Aorta (tissue), 5 donors: ENCODE measurements at places on chromosomes 16 and 17.

- no peak for DNase-seq
Observed at GRCh38 chr17:8124350-8125153, 646 bp upstream of the HES7 start.

DNA sequence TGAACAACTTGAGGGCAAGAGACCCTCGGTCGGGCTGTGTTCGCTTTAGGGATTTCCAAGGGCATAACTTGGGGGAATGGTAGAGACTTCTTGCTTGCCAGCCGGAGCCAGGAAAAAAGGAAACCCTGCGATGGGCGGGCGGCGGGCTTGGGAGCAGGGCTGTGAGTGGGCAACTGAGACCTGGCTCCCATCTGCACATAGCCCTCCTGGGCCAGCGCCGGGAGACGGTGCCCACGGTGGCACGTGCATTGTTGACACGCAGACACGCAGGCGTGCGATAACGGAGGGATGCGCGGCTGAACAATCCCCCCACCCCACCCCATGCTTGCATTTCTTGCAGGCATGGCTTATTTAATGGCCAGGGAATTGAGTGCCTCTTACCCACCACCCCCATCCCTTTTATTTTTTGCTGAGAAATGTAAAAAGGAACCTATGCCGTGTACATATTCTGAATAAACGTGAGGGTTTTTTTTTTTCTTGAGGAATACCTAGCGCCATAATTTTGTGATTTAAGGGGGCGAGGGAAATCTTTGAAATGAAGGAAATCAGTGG, 17.1 kb upstream of the ZFHX3 start:
- DNase-seq: peak; percentile 83

- no peak for DNase-seq
Observed at GRCh38 chr17:64686705-64687104, 24.6 kb upstream of the SMURF2 start.

GRCh38 chr16:12395268-12395667, 408.4 kb downstream of the CPPED1 start:
- DNase-seq: no peak

DNA sequence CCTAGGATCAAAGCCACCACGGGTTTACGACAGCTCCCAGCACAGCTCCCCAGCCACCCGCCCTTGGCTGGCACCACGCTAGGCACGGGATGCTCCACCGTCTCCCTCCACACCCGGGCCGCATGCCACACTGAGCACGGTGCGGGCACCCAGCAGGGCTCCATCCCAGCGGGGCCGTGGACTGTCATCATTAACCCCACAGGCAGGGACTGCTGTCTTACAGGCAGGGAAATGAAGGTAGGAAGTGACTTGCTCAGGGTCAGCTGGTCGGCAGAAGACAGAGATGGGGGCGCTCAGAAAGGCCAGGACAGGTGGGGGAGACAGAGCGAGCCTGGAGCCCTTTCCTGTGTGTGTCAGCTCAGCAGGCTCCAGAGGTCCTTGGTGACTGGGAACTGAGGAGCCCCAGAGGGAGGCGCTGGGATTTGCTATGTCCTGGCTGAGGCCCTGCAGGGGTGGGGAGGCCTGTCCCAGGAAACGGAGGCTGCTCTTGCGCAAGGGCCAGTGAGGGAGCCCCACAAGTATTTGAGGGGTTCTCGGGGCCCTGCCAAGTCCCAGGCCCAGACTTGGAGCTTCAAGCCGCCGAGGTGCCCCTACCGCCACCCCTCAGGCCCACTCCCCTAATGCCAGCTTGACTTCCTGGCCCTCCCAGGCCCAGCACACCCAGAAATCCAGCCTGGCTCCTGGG, 3.2 kb downstream of the UBALD1 start:
- peak; percentile 75 for DNase-seq

DNA sequence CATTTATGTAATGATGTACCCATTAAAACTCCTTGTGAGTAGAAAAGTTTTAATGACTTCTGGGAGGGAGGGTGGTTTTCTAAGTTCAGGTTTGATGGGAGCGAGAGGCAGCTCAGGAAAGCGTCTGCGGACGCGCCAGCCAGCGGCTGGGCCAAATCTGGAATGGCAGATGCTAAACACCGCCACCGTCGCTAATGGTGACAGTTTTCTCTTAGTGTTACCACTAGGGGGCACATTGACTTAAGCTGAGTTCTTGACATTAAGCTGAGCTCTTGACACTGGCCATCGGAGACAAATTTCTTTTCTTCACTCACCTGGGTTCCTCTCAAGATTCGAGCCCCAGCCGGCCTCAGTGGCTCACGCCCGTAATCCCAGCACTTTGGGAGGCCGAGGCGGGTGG, 6.7 kb downstream of the TRPV1 start:
- no peak for DNase-seq

DNA sequence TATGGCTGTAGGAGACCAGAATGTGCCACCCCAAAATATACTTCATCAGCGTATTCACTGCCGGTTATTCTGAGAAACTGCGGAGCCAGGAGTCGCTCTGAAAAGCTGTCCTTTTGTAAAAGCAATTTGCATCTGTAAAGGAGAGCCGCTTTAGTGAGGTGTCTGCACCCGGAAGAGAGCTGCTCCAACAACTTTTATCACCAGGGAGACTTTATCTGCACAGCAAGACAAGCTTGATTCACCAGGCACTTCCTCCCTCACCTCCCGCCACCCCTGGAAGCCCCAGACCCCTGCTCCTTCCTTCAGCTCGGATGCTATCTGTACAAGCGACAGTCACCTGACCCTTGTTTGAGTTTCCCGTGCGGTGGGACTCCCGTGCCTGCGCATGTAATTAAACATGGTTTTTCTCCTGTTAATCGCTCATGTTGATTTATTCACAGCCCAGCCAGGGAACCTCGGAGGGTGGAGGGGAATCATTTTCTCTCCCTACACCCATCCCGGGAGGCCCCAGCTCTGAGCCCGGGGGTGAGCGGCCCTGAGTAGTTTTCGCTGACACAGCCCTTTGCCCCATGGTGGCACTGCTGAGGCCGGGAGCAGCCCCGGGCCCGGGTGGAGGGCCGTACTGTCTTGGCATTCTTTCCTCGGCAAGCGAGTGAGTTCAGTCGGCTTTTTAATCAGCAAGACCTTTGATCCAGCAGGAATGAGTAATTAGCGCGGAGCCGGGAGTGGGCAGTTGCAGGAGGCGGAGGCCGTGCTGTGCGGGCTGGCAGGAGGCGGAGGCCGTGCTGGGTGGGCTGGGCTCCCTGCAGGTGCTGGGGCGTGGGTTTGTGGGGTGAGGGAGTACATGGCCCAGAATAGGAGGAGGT, 222.7 kb upstream of the CIBAR2 start:
- no peak for DNase-seq

DNA sequence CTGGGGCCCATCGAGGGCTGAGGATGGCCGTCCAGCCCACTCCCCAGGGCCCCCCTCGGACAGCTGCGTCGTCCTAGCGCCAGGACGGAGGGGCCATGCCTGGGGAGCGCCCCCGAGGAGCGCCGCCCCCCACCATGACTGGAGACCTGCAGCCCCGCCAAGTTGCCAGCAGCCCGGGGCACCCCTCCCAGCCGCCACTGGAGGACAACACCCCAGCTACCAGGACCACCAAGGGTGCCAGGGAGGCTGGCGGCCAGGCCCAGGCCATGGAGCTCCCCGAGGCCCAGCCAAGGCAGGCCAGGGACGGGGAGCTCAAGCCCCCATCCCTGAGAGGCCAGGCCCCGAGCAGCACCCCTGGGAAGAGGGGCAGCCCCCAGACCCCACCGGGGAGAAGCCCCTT, 25.7 kb upstream of the ZFPM1 start:
- DNase-seq: no peak

GRCh38 chr16:11423315-11424117, 78.3 kb downstream of the RMI2 start:
- no peak for DNase-seq

DNA sequence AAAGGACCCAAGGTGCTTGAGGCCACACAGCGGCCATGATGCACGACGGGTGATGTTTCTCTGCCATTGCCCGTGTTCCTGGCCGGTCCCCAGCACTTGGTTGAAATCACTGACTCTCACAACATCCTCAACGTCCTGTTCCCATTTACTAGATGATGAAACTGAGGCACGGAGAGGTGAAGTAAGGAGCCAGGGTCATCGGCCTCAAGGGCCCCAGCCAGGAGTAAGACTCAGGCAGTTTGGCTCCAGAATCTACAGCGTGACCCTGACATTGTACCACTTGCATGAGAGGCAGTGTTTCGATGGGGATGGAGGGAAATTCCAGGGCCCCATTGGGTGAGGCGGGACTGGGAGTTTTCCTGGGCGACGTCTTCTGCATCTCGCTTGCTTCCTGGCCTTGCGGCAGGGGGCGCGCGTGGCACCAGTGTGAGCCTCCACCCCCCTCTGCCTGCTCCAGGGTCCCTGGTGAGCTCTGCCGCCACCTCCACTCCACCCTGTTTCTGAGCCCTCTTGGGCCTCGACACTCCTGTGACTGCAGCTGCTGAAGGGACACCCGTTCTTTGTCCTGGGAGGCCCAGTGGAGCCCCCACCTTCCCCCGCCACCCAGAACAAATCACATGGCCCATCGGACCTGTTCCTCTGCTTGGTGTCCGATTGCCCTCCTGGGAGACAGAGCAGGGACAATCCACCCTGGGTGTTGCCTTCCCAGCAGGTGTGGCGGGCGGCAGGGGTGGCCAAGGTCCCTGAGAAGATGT, 133.0 kb upstream of the GSE1 start:
- DNase-seq: no peak

GRCh38 chr16:68084504-68085258, 489 bp upstream of the NFATC3 start:
- peak; percentile 94 for DNase-seq

DNA sequence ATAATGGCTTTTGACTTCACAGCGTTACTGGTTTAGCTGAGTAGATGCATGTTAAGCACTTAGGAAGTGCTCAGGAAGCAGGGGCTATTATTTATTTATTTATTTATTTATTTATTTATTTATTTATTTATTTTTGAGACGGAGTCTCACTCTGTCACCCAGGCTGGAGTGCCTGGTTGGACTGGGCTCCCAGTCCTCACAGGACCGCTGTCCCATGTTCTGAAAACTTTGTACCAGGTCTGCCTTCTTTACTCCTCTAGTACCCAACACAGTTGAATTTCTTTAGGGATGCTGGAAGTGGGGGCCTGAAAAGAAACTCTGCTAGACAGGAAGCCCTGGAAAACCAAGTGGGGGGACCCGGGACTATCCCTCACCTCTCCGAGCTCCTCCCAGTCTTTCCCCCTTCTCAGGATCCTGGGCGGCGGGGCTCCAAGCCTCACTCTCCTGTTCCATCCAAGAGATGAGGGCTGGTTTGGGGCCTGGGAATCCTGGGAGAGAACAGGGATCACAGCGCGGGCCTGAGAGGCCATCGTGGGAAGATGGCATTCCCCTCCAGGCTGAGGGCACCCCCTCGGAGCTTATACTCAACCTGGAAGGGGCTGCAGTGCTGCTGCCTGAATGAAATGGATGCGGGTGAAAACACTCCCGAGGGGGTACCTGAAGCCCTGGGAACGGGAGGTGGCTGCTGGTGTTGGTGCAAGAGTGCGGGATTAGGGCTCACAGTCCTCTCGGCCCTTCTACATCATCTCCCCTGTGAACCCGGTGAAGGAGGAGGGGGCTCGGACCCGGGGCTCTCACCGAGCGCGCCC, 674 bp downstream of the ZNF688 start:
- peak; percentile 55 for DNase-seq

GRCh38 chr16:2713985-2714774, 5.8 kb downstream of the PRSS27 start:
- no peak for DNase-seq

- DNase-seq: no peak
Observed at GRCh38 chr17:65455972-65456343, 105.5 kb downstream of the AXIN2 start.

- peak; percentile 15 for DNase-seq
Observed at GRCh38 chr17:82938486-82938872, 98.7 kb upstream of the ZNF750 start.

DNA sequence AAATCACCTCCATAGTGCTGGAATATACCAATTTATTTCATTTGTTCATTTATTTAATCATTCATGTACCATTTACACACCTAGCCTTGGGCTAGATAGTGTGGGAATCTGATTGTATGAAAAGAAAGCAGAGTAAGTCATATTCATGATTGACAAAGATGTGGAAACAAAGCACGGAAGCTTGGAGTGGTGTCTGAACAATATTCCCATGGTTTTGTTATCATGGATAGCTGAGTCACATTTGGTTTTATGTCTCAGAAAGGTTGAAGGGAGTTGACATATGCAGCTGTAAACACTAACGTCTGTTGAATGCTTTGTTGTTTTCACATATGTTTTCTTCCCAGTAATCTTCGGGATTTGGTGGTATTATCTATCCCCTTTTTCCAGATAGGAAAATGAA, 76.6 kb downstream of the MAP2K4 start:
- DNase-seq: no peak
